Activated naive CD4-positive, alpha-beta T cell treated with anti-CD3 and anti-CD28 coated beads for 36 hours (primary cell): ENCODE measurements at places on chromosomes 3 and 15. TPM values are rescaled to one million over a fixed set of nuclear protein-coding genes. Genes with fewer than 3 reads are reported as not detected.

DNA sequence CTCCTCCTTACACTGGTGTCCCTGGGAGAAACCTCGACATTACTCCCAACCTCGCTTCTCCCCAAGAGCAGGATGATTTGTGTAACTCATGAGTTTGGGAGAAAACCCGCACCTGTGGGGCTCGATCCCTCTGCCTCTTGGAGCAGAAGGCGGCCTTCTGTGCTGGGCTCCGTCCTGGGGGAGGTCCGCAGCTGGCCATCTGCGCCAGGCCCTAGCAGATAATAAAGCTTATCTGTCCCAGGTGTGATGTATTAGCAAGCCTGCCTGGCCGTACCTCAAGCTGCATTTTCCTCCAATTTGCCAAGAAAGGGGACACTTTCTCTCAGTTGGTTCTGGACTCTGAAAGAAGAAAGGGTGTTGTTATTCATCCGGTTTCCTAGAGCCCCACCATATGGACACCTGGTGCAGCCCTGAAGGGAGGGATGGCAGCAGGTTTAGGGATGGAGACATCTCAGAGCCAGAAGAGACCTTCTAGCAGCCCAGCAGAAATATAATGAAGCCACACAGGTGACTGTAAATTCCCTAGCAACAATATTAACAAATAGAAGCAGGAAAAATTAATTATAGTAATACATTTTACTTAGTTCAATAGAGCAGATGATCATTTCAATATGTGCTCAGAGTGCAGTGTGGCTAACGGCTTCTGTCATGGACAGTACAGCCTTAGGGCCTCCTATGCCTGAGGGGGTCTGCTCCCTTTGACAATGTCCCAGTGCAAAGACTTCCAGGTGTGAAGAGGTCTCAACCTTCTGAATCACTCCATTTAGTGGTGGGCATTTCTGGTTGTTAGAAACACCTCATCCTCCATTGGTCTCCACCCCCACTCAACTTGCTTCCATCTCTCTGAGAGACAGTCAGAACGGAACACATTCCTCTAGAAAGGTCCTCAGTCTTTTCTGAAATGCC is 94.8 kb downstream of the CPN2 start:
- no peak for DNase-seq

DNA sequence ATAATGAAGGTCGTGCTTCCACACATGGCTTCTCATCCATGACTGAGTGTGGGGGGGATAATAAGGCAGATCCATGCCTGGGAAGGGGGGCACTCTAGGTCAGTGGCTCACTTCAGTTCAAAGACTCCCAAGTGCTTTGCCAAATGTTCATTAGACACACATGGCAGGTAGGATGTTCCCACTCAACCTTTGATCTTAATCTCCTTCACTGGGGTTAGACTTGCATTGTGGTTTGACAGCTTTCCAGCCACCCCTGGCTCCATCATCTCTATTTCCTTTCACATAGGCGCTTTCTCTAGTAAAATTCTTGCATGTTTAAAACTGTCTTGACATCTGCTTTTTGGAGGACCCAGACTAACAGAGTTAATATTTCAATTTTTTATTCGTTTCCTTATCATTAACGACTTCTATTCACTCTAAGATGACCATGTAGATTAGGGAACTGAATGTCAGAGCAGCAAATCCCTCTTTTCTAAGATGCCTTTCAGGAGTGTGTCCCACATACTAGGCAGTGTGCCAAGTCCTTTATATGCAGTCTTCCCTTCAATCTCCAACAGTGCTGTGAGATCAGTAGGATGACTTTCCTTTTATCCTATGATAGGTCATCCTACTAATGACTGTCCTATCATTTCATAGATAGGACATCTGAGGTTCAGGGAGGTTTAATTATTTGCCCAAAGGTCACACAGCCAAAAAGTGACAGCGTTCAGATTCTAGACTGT is 57.9 kb downstream of the BTD start:
- DNase-seq, result no peak

DNA sequence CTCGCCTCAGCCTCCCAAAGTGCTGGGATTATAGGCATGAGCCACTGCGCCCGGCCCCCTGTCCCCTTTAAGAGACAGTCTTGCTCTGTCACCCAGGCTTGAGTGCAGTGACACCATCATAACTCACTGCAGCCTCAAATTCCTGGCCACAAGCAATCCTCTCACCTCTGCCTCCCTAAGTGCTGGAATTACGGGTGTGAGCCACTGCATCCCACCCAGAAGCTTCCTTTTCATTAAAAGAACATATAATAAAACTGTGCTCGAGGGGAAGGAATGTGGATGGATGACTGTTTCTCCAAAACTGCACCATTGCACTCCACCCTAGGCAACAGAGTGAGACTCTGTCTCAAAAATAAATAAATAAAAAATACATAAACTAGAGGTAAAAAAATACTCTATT is 70.1 kb downstream of the NCEH1 start:
- DNase-seq, result no peak

DNA sequence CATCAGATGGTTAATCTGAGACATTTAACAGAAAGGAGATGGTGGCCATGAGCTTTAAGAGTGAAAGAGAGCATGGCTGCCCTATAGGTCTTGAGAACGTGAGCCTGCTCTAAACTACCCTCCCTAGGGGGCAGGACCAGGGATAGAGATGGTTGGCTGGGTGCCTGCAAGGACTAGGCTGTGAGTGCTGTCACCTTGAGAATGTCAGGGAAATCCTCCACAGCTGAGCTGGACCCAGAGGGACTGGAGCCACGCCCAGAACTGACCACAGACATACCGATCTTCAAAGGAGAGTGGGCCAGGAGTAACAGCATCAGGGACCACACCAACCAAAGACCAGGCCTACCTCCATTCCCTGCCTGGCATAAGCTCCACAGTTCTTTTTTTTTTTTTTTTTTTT is 53.6 kb upstream of the UBE2E1 start:
- DNase-seq, result no peak

DNA sequence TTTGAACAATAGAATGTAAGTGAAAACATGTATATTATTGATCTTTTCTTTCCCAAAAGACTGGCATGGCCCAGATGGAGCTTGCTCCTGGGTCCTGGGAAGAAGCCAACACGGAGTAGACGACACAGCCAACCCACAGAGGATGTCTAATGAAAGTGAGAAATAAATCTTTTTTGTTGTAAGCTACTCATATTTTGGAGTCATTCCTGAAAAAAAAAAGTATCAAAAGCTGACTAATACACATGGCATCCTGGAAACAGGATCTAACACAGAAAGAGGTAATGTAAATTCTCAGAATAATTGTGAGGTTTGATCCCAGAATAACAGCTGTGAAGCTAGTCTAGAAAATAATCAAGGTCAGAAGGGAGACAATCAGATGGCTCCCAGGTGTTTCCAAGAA is 12.6 kb upstream of the FRMD5 start:
- no peak for DNase-seq

- no peak for DNase-seq
These were observed 43.2 kb upstream of the BOC start for GRCh38 chr3:113167825-113168801.

DNA sequence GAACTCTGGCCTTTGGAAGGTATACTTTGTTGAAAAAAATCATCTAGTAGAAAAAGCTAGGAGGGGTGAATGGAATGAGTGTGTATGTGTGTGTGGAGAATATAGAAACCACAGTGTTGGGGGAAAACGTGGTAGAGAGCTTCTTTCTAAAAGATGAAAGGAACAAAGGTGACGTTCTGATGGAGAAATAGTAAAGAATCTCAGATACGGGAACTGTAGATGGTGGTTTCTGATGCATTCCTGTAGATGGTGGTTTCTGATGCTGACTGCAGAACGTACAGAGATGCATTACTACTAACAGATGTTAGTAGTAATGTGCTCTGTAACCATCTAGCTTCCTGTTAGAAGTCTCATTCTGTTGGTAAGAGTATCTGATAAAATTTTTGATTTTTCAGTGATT is 60.2 kb downstream of the VPS8 start:
- peak; percentile 31 for DNase-seq

GLDN gene
- total RNA-seq, result not detected

DNA sequence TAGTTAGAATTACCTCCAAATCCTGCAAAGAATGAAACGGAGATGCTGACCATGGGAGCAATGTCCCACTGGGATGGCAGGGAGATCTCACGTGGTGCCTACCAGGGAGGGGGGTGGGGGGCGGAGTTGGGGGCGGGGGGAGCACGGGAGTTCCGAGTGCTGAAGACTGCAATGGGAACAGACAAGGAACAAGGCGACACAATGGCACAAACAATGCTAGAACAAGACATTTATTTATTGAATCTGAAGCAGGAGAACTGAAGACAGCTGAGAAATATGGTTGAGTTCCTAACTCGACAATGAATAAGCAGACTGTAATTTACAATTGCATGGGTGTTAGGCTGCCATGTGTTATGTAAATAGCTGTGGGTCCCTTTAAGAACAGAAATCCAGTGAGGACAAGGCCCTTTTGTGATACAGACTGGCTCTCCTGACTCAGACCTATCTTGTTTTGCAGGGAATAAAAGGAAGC is 91.2 kb downstream of the AQP9 start:
- DNase-seq, result no peak

GABRR3 gene
- not detected for total RNA-seq
